ENCODE measurements at places on chromosomes 16 and 17. TPM values are rescaled to one million over a fixed set of nuclear protein-coding genes. Genes with fewer than 3 reads are reported as not detected.

The WFDC1 gene
- not detected for total RNA-seq

The DHRS7C gene
- total RNA-seq, result not detected

The CCL16 gene
- total RNA-seq, result not detected

The SPATA22 gene
- not detected for total RNA-seq

The MYH2 gene
- total RNA-seq, result not detected

The TLCD2 gene
- 8.1 TPM for total RNA-seq

The TEKT3 gene
- not detected for total RNA-seq

The CD300A gene
- total RNA-seq, result 3.1 TPM

The METTL9 gene
- 588 TPM for total RNA-seq

The GAS7 gene
- 45.2 TPM for total RNA-seq

The KRT9 gene
- total RNA-seq, result not detected

The EVPLL gene
- total RNA-seq, result 1.2 TPM

The CES1 gene
- total RNA-seq, result not detected

The ARL5C gene
- not detected for total RNA-seq

The TMEM114 gene
- total RNA-seq, result not detected

The ANKRD11 gene
- total RNA-seq, result 117 TPM

The CCL7 gene
- total RNA-seq, result not detected

The CMTM2 gene
- not detected for total RNA-seq

The TSPOAP1 gene
- total RNA-seq, result 9.0 TPM

The LRRC46 gene
- not detected for total RNA-seq

The LPO gene
- not detected for total RNA-seq

The HIGD1B gene
- not detected for total RNA-seq

The ZG16B gene
- 39.0 TPM for total RNA-seq

The P2RX1 gene
- total RNA-seq, result 6.7 TPM

The RAMP2 gene
- total RNA-seq, result 10.4 TPM

The HS3ST3B1 gene
- total RNA-seq, result 1.7 TPM

The SOCS1 gene
- total RNA-seq, result 12.1 TPM

The SEC14L5 gene
- not detected for total RNA-seq

The HSF5 gene
- not detected for total RNA-seq

The TNP2 gene
- total RNA-seq, result not detected

The GHDC gene
- 17.0 TPM for total RNA-seq

The CCL14 gene
- 1.7 TPM for total RNA-seq

The MYH3 gene
- 0.58 TPM for total RNA-seq
